AG08396 (cell line): ENCODE measurements at places on chromosomes 5 and 9.
A peak's percentile ranks its signal among the peaks of the same experiment; 100 is the strongest.

GRCh38 chr9:89825669-89826068 lies 220.9 kb downstream of the GADD45G start:
- no peak for DNase-seq

DNA sequence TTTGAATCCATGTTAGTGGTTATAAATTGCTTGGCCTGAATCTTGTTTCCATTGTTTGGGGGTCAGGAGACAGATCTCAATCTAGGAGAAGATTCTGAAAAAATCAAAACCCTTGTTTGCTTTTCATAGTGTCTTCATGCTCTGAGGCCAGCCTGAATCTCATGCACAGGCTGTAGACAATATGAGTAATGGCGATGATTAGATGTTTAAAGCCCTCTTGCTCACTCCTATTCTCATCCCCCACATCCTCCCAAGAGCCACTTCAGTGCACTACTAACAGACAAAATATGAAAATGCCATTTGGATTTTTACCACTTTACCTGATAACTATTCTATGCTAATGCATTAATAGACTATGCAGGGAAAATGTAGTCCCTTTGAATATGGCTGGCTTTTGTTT lies 129.4 kb downstream of the NUDT12 start:
- no peak for DNase-seq

GRCh38 chr9:6931913-6932312 lies 174.1 kb downstream of the KDM4C start:
- DNase-seq = peak; percentile 53

- DNase-seq = no peak
Measured at GRCh38 chr9:100190339-100190738, 91.3 kb downstream of the INVS start.

GRCh38 chr9:136700304-136700703 lies 12.1 kb upstream of the DIPK1B start:
- DNase-seq = no peak

- DNase-seq = no peak
Measured at GRCh38 chr9:91451431-91452270, 28.0 kb upstream of the NFIL3 start.

GRCh38 chr9:134419000-134419683 lies 92.9 kb downstream of the RXRA start:
- DNase-seq = no peak

- DNase-seq = no peak
Measured at GRCh38 chr9:94169968-94170367, 85.7 kb downstream of the PTPDC1 start.

DNA sequence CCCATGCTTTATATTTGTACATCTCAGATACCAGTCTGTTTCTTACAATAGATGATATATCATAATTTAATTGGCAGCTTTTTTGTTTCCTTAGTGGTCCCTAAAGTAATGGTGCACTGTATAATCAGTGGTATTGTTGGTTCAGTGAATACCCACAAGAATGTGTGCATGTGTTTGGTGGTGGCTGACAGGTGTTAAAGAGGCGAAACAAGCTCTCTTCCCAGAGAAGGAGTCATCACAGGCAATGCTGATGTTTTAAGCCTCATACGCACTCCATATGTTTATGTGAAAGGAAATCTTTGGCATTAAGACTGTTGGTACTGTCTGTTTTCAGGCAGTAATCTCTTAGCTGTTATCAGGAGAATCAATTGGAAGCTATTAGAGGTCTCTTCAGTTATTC lies 49.2 kb upstream of the KIAA1958 start:
- DNase-seq = no peak

DNA sequence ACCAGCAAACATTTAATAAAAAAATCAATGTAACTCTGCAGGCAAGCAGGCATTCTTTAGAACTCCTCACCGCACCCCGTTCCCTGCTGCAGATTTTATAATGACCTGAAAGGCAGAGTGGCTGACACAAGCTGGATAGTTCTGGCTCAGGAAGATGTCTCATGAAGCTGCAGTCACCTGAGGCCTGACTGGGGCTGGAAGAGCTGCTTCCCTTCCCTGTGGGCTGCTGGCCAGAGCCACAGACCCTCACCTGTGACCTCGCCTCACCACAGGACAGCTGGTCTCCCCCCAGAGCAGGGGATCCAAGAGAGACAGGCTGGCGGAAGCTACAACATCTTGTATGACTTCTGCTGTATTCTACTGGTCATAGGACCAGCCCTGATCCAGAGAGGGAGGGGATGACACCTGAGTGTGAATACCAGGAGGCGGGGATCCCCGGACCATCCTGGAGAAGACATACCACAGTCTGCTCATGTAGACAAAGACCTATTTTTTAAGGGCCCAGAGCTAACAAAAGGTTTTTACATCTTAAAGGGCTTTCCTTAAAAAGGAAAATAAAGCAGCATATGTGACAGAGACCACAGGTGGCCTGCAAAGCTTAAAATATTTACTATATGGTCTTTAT lies 43.9 kb downstream of the RAPGEF1 start:
- no peak for DNase-seq

DNA sequence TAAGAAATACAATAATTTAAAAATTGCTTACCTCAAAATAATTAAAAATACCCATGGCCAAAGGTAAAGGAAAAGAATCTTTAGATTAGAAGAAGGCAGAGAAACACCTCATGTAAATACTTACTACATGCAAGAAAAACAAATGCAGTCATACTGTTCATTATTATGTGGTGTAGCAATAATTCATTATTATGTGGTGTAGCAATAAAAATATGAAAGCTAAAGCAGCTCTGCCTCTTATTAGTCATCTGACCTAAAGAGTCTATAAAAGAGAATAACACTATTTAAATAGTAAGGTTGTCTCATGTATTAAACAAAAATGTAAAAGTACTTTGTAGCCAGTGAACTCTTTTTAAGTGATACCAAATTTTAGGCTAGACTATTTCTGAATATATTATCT lies 6.6 kb downstream of the DTWD2 start:
- no peak for DNase-seq

GRCh38 chr9:129009584-129010141 lies 18.5 kb downstream of the SH3GLB2 start:
- no peak for DNase-seq

- DNase-seq = no peak
Measured at GRCh38 chr5:56512313-56512996, 279.3 kb upstream of the ANKRD55 start.

GRCh38 chr9:93633492-93634221 lies 57.3 kb downstream of the PHF2 start:
- no peak for DNase-seq

DNA sequence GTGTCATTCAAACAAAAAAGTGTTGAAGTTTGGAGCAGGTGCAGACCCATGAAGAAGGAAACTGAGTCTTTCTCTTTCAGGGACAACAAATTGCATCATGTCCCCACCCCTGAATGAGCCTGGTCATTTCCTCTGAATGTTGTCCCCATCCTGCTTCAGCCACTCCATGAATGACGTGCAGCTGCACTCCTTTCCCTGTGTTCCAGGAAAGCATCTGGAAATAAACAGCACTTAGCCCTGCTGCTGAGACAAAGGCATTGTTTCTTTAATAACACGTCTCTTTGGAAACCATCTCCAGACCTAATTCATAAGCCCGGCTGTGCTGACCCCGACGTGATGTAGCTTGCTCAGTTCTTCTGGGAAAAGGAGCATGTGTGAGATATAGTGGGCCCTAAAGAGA lies 682.3 kb downstream of the BRINP1 start:
- no peak for DNase-seq

DNA sequence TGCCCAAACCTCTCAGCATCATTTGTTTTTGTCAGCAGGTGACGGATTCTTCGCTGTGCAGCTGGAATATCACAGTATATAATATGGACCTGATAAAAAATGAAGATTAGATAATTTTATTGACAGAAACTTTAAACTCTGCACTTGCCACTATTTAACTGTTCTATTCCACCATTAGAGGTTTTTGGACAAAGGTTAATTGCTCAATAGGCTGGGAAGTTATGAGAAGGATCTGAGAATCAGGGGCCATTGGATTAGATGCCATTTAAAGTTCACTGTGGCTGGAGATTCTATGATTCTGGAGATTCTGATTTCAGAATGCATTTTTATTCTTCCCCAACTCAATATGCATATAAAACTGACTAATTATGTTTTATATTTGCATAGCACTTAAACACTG lies 59.8 kb upstream of the ANXA1 start:
- no peak for DNase-seq

DNA sequence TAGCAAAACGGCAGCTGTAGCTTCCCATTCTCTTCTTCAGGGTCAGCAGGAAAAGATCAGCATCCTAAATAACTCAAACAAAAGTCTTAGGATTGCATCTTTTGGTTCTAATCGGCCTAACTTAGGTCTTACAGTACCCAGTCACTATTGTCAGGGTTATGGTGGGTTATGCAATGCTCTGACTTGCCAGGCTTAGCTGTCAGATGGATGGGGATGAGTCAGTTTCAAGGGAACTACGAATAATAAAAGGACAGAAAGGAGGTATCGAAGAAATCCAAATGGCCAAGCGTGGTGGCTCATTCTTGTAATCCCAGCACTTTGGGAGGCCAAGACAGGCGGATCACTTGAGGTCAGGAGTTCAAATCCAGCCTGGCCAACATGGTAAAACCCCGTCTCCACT lies 46.5 kb downstream of the PPP1R2B start:
- DNase-seq = no peak

GRCh38 chr5:119339965-119340364 lies 15.9 kb upstream of the TNFAIP8 start:
- no peak for DNase-seq

DNA sequence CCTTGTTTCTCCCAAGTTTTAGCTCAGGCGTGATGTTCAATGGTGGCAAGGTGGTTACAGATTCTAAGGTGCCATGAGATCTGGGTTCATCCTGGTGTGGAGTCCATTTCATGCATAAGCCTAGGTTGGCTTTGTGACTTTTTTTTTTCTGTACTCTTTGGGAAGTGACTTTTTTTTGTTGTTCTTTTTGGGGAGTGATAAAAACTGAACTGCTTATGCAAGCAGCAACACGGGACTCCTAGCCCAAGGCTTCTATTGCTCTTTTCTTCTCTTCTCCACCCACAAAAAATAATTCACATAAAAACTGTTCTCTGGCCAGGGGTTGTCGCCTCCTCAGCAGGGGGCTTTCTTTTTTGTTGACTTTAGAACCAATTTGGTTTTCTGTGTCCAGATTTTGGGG lies 15.4 kb downstream of the STC2 start:
- DNase-seq = no peak

- DNase-seq = no peak
Measured at GRCh38 chr5:72692231-72692637, 124.2 kb upstream of the TNPO1 start.

- no peak for DNase-seq
Measured at GRCh38 chr5:129960831-129961230, 56.6 kb downstream of the CHSY3 start.

- DNase-seq = no peak
Measured at GRCh38 chr9:98108531-98109031, 10.4 kb downstream of the TRIM14 start.

DNA sequence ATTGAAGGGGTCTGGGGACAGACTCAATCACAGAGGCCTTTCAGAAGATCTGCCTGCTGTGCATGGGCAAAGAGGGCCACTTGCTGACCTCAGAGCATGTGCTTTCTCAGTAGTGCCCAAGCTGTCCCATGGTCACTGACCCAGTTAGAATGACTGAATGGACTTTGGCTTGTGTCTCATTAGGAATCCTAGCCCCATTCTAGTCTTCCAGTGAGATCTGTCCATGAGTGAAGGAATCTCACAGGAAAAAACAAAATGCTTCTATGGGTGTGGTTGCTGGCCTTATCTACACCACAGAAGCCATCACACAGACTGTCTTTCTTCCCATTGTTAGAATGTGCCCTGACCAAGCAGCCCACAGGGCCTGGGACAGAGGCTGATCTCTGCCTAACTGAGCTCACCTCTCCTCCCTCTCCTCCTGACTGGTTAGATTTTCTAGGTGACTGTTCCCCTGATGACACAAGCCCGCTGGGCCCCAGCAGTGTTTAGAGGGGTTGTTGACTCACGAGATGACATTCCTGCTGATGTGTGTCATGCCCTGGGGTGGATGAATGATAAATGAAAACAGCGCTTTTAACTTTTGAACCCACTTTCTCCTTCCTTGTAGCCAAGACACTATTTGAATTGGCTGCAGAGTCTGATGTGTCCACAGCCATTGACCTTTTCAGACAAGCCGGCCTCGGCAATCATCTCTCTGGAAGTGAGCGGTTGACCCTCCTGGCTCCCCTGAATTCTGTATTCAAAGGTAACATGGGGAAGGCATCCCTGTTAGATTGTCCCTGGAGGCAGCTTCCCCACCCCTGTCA lies 24.8 kb downstream of the TGFBI start:
- peak; percentile 85 for DNase-seq

DNA sequence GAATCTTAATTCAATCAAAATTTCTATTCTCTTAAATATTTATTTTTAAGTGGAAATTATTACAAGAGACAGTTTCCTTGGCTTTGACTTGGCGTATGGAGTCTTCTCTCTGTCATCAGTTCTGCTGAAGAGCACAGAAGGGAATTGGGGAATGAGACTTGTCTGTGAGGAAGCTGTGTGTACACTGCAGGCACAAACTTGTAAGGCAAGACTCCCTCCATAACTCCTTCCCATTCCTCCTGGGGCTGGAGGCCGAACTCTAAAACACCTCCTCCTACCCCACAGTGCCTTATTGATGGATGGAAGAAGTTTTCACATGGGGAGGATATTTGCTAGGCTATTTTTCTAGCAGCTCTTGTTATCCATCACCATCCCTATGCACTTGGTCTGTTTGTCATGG lies 187.4 kb upstream of the ELL2 start:
- DNase-seq = no peak

DNA sequence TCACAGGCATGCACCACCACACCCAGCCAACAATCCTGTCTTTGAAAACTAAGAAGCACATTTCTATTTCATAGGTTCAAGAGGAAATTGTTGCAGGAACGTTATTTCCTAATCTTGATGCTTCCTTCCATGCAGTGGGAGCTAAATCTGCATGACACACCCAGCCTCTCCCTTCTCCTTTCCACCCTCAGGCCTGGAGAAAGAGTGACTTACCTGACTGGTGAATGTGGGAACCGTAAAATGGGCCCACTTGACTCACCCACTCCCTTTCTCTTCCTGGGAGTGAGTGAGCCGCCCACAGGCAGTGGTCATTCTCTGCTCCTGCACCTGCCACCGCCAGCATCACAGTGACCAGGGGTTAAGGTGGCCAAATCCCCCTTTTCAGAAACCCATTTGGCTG lies 78.2 kb downstream of the C9orf50 start:
- DNase-seq = no peak

DNA sequence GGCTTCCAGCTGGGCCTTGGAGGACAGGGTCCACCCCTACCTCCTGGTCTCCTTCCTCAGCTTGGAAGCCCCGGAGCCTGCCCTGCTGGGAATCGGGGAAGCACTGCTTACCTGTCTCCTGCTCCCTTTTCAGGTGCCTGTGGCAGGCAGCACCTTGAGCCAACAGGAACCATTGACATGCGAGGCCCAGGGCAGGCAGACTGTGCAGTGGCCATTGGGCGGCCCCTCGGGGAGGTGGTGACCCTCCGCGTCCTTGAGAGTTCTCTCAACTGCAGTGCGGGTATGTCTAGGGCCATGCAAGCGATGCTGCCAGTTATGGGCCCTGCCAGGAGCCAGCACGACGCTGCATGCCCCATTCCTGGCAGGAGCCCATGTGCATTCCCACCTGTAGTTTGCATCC lies 3.8 kb upstream of the CACFD1 start:
- no peak for DNase-seq
